ENCODE measurements at places on chromosomes 7 and 10.

- peak; percentile 3 for DNase-seq
These were observed 17.4 kb downstream of the SLC13A4 start for GRCh38 chr7:135710417-135711138.

GRCh38 chr10:8402576-8402975 is 348.1 kb downstream of the GATA3 start:
- DNase-seq: peak; percentile 43

GRCh38 chr7:142313528-142313927 is 55.7 kb upstream of the PRSS58 start:
- no peak for DNase-seq

- DNase-seq: no peak
These were observed 58.6 kb upstream of the FEZF1 start for GRCh38 chr7:122363144-122363543.

DNA sequence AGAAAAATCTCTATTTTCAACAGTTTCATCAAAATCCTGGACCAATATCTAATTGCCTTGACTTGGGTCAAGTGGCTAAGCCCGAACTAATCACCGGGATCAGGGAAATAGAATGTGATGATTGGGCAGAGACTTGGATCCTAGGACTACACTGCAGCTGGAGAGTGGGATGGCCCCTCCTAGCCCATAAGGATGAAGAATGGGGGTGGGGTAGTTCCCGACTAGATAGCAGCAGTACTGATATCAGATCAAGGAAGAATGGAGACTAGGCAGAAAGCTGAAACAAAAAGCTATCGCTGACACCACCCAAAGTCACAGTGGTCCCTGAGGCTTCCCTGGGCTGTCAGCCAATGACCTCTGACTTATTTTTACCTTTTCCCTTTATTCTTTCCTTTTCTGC is 160.4 kb upstream of the PHYHIPL start:
- no peak for DNase-seq

GRCh38 chr7:66804001-66804400 is 63.5 kb downstream of the RABGEF1 start:
- no peak for DNase-seq

DNA sequence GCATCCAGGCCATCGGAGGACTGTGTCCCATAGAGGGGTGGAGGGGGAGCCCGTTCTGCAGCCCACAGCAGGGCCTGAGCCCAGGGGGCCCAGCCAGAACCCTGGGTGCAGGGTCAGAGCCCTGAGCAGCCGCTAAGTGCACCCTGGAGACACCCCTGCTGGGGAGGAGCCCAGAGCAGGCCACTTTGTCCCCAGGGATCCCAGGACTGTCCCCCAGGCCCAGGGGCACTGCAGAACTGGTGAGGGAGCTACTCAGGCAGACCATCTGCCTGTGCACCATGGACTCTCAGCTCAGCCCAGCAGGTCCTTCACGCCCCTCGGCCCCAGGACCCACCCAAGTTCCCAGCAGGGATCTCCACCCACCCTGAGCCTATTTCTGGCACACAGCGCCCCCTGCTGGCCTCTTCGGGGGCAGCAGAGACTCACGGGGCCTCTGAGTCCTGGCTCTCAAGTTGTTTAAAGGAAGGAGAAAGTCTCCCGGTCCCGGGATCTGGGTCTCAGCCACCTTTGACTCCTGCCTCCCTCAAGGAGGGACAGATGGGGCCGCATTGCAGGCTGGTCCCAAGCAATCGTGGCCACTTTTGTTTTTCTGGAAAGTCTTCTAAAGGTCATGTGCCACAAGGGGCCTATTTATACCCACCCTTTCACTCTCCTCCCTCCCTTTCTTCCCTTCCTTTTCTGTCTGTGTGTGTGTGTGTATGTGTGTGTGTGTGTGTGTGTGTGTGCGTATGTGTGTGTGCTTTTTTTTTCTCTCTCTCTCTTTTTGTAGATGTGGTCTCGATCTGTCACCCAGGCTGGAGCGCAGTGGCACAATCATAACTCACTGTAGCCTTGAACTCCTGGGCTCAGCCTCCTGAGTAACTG is 90.3 kb downstream of the MYL10 start:
- peak; percentile 39 for DNase-seq

- DNase-seq: no peak
These were observed 17.8 kb upstream of the SLC16A12 start for GRCh38 chr10:89553064-89553734.

GRCh38 chr7:155224116-155224811 is 73.4 kb upstream of the INSIG1 start:
- no peak for DNase-seq

- DNase-seq: peak; percentile 41
These were observed 378 bp downstream of the PIK3AP1 start for GRCh38 chr10:96719850-96720421.

DNA sequence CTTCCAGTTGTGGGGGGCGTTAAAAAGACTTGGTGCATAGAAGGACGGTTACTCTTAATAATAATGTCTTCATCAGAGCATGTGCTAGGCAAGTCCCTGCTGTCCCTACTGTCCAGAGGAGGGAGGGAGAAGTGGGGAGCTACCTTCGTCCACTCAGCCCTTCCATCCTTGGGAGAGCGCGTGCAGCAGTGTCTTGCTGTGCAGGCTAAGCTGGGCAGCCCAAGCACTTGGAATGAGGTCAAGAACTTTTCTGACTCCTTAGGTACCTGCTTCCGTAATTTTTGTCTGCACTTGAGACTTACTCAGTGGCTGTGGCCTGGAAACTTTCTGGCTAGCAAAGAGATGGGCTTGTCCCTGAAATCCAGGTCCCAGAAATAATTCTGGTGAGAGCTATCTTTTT is 265.9 kb upstream of the SORCS1 start:
- DNase-seq: no peak

DNA sequence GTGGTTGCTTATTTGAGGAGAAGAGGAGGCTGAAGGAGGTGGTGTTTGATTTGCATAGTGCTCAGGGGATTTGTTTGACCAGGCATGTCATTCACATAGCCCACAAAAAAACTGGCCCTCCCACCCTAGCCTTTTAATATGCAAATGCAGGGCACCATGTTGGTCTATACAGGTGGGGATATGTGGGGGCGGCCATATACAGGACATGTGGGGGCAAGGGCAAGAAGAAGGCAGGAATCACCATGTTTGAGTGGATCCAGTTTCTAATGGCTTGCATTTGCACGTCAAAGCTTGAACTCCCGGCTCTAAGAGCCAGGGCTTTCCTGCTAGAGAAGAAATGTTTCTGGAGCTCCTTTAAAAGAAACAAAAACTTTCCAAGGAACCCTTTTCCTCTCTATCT is 541.0 kb downstream of the ZWINT start:
- no peak for DNase-seq

- DNase-seq: no peak
These were observed 1.7 kb upstream of the STK32C start for GRCh38 chr10:132309471-132309865.

DNA sequence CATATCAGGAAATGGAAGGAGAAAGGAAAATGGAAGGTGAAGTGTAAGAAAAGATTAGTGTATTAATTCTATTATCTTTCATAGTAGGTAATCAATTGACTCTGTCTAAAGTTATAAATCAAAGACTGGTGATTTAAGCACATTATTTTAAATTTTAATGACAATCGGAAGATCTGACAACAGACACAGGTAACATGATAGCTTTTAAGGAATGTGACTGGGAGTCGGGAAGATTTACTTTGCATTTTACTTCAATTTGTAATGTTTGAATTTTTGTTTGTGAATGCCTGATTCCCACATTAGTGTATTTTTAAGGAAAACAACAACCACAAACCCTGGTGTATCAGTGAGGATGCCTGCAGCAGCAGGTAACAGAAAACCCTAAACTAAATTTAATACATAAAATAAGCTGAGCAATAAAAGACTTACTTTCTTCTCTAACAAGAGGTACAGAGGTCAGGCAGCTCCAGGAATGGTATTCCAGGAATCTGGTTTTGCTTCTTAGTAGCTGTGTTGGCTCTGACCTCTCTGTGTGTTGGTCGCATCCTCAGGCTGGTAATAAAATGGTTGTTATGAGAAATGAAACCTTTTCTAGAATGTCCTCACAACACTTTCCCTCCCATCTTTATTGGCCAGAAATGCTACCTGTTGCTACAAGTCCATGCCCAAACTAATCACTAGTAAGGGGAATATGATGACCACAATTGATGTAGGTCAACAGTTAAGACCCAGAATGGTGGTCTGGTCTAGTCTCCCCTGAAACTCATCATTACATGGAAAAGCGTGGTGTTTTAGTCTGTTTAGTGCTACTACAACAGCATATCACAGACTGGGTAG is 12.2 kb downstream of the DNAJB9 start:
- no peak for DNase-seq

GRCh38 chr10:19817231-19817933 is 1.1 kb downstream of the PLXDC2 start:
- no peak for DNase-seq

- no peak for DNase-seq
These were observed 13.8 kb upstream of the DGKI start for GRCh38 chr7:137860542-137860941.

DNA sequence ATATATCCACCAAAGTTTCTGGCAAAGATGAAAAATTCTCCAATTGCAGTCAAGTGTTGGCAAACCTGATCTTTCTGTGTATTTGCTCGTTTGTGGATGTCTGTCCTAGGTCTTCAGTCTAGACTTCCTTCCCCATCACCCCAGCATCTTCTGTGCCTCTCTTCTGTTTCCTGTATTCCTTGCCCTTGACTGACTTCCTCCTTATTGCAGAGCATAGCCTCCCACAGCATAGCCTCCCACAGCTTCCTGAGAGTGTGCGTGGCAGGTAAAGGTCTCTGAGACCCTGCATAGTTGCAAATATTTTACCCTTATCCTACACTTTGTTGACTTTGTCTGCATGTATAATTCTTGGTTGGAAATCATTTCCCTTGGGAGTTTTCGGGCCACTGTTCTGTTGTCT is 18.4 kb downstream of the SLC18A2 start:
- DNase-seq: no peak

Measured in stimulated activated CD4-positive, alpha-beta T cell treated with anti-CD3 and anti-CD28 coated beads, TNF-alpha, amount 100 ng/mL, for 48 hours (primary cell).